Small intestine (tissue), 16 donors: ENCODE measurements at places on chromosomes 1 and 21. TPM values are rescaled to one million over a fixed set of nuclear protein-coding genes. Genes with fewer than 3 reads are reported as not detected.

TYW3 gene
- 17.9 TPM for polyA plus RNA-seq

TMPRSS2 gene
- polyA plus RNA-seq, result 135 TPM

TNFAIP8L2 gene
- polyA plus RNA-seq, result 1.6 TPM

CFAP74 gene
- polyA plus RNA-seq, result not detected

DDI2 gene
- polyA plus RNA-seq, result 8.9 TPM

RGS18 gene
- polyA plus RNA-seq, result 4.4 TPM
